ENCODE measurements at places on chromosomes 12 and 14. TPM values are rescaled to one million over a fixed set of nuclear protein-coding genes. Genes with fewer than 3 reads are reported as not detected.

The PXMP2 gene
- 16.4 TPM for total RNA-seq

The EGLN3 gene
- total RNA-seq = 0.32 TPM

The PPM1H gene
- total RNA-seq = 0.17 TPM

The IFI27 gene
- 11.0 TPM for total RNA-seq

The PPFIA2 gene
- 0.09 TPM for total RNA-seq

The SLC17A8 gene
- total RNA-seq = 0.16 TPM

The NKX2-1 gene
- total RNA-seq = 0.09 TPM

The STAC3 gene
- 0.63 TPM for total RNA-seq

The BCL2L14 gene
- total RNA-seq = not detected

The CCDC175 gene
- total RNA-seq = not detected

The SALL2 gene
- 3.6 TPM for total RNA-seq

The GPR68 gene
- total RNA-seq = 10.4 TPM

The TMEM121 gene
- total RNA-seq = 10.1 TPM

The RILPL1 gene
- 7.9 TPM for total RNA-seq

The MDP1 gene
- total RNA-seq = 15.3 TPM

The LRRC23 gene
- 15.9 TPM for total RNA-seq

The SDS gene
- total RNA-seq = 0.16 TPM

The PLEKHG7 gene
- not detected for total RNA-seq

The TAS2R42 gene
- not detected for total RNA-seq

The BBOF1 gene
- total RNA-seq = 4.6 TPM

The WNT5B gene
- total RNA-seq = 28.5 TPM

The OR4K2 gene
- not detected for total RNA-seq

The SDSL gene
- 14.2 TPM for total RNA-seq

The AGAP2 gene
- total RNA-seq = 0.32 TPM

The PLEKHD1 gene
- total RNA-seq = under 0.01 TPM

The RAD9B gene
- total RNA-seq = 0.69 TPM

The SPATA7 gene
- 13.8 TPM for total RNA-seq

The ORAI1 gene
- total RNA-seq = 5.0 TPM

The KRT85 gene
- total RNA-seq = not detected

The OR4E2 gene
- total RNA-seq = not detected

The OR6C2 gene
- total RNA-seq = not detected

The C12orf76 gene
- total RNA-seq = 18.4 TPM

The SLC38A4 gene
- total RNA-seq = 0.34 TPM

The TAS2R20 gene
- total RNA-seq = 1.6 TPM

The SERPINA10 gene
- not detected for total RNA-seq

The TMEM119 gene
- total RNA-seq = 211 TPM

The EML5 gene
- 0.32 TPM for total RNA-seq

The DPF3 gene
- 8.1 TPM for total RNA-seq

The TEAD4 gene
- 2.5 TPM for total RNA-seq

The FAIM2 gene
- total RNA-seq = 3.3 TPM

The FERMT2 gene
- 65.1 TPM for total RNA-seq

The HECTD4 gene
- total RNA-seq = 21.7 TPM

The SLC38A1 gene
- total RNA-seq = 30.2 TPM

The GLIPR1L1 gene
- not detected for total RNA-seq

The SRGAP1 gene
- 9.3 TPM for total RNA-seq

The SYCP3 gene
- total RNA-seq = 0.34 TPM

The FAM181A gene
- total RNA-seq = not detected

The DNAH10 gene
- 0.32 TPM for total RNA-seq

The AICDA gene
- not detected for total RNA-seq

The GLIPR1L2 gene
- 0.77 TPM for total RNA-seq
